Left forelimb (tissue), 1 donor: ENCODE measurements at places on chromosomes 4 and X.

DNA sequence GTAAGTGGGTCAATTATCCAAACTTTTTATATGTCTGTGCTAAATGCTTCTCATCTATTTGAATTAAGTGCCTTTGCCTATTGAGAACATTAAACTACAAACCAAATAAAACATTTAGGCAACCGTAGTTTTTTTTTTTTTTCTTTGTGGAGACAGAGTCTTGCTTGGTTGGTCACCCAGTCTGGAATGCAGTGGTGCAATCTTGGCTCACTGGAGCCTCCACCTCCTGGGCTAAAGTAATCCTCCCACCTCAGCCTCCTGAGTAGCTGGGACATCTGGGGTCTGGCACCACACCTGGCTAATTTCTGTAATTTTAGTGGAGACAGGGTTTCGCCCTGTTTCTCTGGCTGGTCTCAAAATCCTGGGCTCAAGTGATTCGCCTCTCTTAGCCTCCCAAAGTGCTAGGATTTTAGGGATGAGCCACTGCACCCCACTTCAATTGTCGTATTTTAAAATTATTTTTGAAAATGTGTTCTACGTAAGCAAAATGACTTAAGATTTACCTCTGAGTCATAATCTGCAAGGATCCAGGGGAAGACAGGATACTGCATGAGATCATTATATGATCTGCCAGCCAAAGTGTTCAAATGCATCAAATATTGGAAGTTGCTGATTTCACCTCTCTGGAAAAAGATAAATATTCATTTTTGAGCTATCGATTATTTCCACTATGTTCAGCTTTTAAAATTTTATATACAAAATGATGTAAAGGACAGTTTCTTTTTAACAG lies 125.6 kb downstream of the CDS1 start:
- no peak for DNase-seq

GRCh38 chr4:6908432-6909112 lies 1.1 kb upstream of the TBC1D14 start:
- no peak for DNase-seq

GRCh38 chr4:52103319-52103718 lies 52.2 kb downstream of the SPATA18 start:
- DNase-seq: no peak

DNA sequence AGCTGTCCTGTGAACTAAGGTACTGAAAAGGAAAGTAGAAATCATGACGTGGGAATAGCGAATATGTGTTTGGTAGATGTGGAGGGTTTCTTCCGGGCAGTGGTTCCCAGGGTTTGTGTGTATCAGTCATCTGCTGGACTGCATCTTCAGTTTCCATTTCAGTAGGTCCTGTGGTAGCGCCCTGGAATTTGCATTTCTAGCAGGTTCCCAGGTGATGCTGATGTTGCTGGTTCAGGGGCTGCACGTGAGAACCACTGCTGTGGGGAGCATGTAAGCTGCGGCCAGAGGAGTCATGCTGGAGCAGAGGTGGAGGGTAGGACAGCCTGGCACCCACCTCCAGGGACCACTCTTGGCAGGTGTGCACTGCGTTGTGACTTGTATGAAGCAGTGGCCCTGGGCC lies 47.1 kb downstream of the ARHGAP10 start:
- DNase-seq: no peak

GRCh38 chr4:182819751-182820150 lies 97.4 kb downstream of the DCTD start:
- DNase-seq: no peak

GRCh38 chr4:33090910-33091309 lies 2370.7 kb downstream of the PCDH7 start:
- no peak for DNase-seq

GRCh38 chrX:122869171-122869570 lies 314.9 kb upstream of the GRIA3 start:
- no peak for DNase-seq

GRCh38 chr4:160238790-160239189 lies 1135.9 kb downstream of the RAPGEF2 start:
- no peak for DNase-seq

DNA sequence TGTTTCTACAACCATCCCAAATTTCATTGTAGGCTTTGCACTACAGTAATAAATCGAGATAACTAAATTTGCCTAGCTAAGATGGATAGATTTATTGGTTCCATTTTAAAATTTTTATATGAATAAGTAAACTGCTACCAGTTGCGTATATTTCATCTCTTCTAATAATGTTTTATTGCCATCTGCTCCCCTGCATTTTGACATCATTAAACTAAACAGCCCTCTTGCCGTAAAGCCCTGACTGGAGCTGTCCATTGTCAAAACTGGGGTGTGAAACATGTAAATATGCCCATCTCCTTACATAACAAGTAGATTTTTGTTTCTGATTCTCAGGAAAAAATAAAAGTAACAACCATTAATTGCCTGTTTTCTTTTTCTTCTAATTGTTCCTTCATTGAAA lies 130.8 kb upstream of the BMPR1B start:
- no peak for DNase-seq

DNA sequence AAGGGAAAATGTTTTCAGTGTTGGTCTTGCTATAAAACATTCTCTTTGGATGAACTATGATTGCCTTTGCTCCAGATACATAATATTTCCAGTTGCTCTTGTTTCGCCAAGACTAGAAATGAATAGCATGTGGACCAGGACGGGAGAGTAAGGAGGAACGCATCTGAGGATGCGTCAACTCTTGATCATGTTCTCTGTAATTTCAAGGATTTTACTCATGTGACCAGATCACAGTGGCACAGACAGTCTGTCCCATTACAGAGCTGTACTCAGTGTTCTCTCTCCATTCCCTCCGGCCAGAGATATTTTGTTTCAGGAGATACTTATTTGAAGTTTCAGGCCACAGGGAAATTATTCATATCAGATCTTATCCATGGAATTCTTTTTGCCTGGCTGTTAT lies 266.6 kb downstream of the MID1IP1 start:
- no peak for DNase-seq
